Forelimb muscle (tissue), 1 donor: ENCODE measurements at places on chromosomes 5 and 9. TPM values are rescaled to one million over a fixed set of nuclear protein-coding genes. Genes with fewer than 3 reads are reported as not detected.

The RASGRF2 gene
- polyA plus RNA-seq: 0.82 TPM

- DNase-seq: no peak
These were observed 1.5 kb downstream of the DIRAS2 start for GRCh38 chr9:90641086-90641485.

The GFRA3 gene
- polyA plus RNA-seq: 2.8 TPM

The SLC2A6 gene
- 1.2 TPM for polyA plus RNA-seq

- DNase-seq: no peak
These were observed 114.0 kb downstream of the JMY start for GRCh38 chr5:79349881-79350280.

- DNase-seq: no peak
These were observed 4.7 kb upstream of the RXRA start for GRCh38 chr9:134321531-134321930.

DNA sequence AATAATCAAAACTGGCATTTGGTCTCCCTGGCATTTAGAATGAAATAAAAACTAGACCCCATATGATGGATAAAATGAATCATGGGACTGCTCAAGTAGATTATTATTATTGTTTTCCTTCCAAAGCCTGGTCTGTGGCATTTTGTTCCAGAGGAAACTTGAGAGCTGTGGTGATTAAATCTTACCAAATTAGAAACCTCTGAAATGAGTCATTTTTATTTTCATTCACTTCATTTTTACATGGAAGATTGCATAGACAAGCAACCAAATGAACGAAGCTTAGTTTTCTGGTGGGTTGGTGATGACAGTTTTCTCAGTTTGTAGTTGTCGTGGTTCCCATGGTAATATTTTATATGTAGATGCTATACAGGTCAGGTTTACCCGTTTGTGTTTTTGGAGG lies 23.4 kb downstream of the PAM start:
- DNase-seq: no peak

- DNase-seq: no peak
These were observed 47.4 kb upstream of the TBC1D9B start for GRCh38 chr5:179955062-179955461.

DNA sequence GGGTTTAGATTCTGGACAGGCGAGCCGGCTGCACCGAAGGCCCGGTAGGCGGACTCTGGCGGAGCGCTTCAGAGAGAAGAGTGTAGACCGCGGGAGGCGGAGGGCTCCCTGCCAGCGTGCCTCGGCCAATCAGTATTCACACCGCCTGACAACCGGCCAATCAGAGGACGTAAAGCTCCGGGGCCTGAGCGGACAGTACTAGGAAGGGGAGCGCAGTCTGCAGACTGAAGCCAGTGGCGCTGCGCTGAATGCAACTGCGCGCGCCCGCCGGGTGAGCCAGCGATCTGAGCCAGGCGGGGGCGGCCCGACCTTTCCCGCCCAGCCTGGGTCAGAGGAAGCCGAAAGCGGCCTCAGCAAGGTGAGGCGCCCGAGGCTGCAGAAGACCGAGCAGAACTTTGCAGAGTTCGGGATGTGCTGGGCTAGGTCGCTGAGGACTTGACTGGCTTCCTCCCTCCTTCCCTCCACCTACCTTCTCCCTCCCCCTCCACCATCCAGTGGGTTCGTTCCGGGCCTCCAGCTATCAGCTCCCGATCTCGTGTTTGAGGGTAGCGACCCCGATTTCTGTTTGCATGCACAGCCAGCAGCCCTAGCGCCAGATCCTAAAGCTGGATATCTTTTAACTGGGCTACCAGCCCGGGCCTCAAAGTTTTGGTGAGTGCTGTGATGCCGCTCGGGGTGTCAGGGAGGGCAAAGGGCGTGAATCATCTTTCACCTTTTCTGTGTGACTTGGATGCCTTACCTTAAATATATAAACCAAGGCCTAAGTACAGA lies at the start of gene DMRT2:
Gene DMRT2 (plus strand): TSS at position 233 of the 771 bp plus-strand sequence. CDS start 1,257 bp downstream, outside the sequence.
- DNase-seq: peak; percentile 95

DNA sequence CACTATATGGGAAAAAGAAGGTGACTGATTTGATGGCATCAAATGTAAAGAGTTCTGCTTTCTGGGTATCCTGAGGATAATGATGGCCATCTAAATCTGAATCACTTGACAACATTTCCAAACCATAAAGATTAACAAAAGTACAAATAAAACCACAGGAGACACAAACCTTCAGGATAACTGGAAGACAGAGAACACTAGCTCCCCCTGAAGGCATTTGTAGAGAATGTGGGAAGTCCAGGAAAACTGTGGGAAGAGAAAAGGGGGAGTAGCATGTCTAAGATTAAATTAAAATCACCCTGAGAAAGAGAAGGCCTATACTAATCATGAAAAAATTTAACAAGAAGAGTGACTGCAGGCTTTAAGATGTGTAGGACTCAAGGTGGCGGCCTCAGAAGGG lies 116.2 kb downstream of the PRELID2 start:
- no peak for DNase-seq

DNA sequence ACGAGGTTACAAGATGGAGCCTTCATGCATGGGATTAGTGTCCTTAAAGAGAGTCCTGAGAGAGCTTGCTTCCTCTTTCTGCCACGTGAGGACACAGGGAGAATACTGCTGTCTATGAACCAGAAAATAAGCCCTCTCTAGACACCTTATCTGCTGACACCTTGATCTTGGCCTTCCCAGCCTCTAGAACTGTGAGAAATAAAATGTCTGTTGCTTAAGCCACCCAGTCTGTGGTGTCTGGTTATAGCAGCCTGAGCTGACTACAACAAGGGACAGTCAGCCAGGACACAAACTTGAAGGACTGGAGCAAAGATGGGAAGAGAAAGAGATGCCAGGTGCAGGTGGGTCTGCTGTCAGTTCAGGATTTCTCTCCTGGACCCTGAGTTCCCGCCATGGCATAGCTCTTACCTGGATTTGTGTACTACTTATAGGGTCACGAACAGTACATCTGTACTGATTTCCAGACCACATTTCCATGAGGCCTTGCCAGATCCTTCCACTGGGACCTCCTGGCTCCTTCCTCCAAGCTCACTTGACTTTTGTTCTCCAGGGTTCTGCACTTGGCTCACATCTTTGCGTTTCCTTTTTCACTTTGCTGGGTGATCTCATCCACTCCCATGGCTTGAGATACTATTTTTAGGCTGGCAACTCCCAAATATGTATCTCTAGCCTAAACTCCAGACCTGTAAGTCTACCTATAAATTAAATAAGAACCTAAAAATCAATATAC lies 44.9 kb upstream of the LIFR start:
- DNase-seq: peak; percentile 13

DNA sequence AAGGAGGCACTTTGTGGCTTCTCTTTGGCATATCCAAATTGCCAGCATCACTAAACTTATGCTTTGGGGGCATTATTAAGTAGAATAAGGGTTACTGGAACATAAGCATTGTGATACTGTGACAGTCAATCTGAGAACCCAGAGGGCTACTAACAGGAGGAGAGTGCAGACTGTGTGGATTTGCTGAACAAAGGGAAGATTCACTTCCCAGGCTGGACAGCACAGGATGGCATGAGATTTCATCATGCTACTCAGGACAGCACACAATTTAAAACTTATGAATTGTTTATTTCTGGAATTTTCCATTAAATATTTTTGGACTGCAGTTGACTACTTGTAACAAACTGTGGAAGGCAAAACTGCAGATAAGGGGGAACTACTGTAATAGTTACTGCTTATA lies 212.5 kb downstream of the TMC1 start:
- no peak for DNase-seq

The FBP2 gene
- polyA plus RNA-seq: 91.5 TPM
